ENCODE measurements at places on chromosomes 7 and 10.

DNA sequence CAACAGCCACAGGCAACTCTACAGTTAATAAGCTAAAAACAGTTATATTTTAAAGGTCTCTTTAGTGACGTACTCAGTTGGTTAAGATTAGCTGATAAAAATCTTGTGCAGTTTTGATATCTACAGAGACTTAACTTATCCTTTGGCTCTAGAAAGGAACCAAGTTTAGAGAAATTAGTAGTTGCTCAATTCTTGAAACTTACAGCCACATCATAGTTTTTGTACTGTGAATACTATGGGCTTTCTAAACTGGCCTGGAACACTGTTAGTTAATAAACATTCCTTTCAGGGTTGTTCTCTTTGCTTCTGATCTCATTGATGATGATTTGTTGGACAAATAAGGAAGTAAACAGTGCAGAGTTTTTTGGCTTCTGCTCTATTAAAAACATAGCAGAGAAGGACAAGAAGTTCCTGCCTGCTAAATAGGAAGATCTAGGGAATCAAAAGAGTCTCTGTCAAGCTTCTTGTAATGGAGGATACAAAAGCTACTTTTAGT, 73.1 kb downstream of the MKLN1 start:
- no peak for DNase-seq

DNA sequence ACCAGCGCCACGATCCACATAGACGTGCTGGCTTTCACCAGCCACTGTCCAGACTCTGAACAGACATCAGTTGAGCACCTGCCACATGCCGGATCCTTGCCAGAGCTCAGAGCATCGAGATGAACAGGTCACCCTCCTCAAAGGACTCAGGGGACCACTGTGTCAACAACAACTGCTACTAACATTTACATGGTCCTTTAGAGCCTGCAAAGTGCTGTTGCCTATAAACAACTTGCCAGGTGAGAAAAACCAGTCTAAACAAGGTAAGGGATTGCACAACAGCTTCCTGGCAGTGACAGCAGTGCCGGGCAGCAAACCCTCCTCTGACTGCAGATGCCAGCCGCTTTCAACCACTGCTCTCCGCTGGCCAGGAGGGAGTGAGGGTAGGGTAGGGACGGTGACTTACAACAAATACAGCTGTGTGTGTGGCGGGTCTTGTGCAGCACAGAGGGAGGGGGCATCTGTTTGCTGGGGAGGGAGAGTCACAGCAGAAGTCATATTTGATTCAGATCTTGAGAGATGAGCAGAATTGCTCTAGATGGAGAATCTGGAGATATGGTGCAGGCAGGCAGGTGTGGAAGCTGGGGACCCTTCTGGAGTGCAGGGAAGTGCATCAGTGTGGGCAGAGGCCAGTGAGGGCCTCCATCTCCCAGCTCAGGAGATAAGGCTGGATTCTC, 32.8 kb upstream of the RHEB start:
- no peak for DNase-seq

DNA sequence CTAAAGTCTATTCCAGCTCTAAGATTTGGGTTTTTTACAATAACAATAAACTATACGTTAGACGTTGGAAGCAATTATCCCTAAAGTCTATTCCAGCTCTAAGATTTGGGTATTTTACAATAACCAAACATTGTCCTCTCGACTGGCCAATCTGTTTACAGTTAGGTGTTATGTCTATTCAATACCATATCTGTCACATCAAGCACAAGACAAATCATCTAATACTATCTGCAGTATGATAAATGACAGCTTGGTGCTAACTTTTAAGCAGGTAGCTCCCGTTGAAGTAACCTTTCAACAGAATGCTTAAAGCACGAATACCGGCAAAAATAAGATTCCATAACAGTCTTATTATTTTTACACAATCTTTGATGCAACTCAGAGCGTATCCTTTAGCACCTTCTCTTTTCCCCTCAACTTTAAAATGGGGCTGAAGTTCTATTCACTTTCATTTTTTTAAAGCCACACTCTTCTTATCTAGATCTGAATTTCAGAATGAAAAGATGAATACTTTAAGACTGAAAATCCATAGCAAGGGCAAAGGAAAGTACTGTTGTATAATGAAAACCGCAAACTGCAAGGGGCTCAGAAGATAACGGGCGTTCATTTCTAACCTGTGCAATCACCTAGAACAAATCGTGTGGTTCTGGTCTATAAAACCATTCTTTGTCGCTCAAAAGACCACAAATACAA, 925 bp downstream of the H2AZ2 start:
- DNase-seq, result no peak

DNA sequence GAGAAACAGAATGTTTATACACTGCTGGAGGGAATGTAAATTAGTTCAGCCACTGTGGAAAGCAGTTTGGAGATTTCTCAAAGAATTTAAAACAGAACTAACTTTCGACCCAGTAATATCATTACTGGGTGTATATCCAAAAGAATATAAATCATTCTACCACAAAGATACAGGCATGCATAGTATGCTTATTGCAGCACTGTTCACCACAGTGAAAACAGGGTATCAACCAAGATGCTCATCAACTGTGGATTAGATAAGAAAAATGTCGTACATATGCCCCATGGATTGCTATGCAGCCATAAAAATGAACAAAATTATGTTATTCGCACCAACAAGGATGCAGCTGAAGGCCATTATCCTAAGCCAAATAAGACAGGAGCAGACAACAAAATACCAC, 343.1 kb upstream of the KCND2 start:
- DNase-seq, result no peak

GRCh38 chr7:16556359-16556758, 29.7 kb downstream of the LRRC72 start:
- no peak for DNase-seq

- no peak for DNase-seq
These were observed 208.1 kb upstream of the PLXNA4 start for GRCh38 chr7:132784406-132784805.

GRCh38 chr10:100186253-100187212, 704 bp upstream of the ERLIN1 start:
- DNase-seq, result peak; percentile 6

DNA sequence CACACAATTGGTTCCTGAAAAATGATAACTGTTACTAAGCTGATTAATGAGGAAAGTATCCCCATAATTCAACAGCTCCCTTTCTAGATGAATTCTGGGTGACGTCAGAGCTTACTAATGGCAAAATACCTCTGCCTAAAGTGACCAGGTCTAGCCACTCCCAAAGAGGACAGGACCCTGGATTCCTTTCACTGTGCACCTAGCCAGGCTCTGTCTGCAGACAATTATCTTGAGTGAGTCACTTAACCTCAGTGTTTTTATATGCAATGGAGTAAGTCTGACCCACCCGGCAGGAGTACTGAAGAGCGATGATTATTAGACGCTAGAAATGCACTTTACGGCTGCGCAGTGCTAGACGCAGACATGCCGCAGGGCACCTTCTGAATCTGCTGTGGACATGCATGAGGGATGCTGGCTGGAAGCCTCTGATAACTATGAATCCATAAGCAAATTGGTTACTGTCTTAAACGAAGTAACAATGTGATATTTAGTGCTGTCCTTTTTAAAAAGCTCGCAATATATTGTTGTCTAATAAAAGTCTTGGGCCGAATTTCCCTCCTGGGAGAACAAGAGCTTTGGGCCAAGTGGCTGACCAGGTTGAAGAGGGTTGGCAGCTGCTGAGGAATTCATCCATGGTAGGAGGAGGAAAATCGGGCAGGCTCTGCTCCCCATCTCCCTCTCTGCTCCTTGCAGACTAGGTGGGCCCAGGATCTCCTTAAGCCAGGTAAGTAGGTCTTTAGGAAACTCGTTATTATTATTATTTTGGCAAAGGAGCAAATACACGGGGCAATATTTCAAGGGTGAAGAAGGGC, 4.6 kb upstream of the INPP5A start:
- no peak for DNase-seq

DNA sequence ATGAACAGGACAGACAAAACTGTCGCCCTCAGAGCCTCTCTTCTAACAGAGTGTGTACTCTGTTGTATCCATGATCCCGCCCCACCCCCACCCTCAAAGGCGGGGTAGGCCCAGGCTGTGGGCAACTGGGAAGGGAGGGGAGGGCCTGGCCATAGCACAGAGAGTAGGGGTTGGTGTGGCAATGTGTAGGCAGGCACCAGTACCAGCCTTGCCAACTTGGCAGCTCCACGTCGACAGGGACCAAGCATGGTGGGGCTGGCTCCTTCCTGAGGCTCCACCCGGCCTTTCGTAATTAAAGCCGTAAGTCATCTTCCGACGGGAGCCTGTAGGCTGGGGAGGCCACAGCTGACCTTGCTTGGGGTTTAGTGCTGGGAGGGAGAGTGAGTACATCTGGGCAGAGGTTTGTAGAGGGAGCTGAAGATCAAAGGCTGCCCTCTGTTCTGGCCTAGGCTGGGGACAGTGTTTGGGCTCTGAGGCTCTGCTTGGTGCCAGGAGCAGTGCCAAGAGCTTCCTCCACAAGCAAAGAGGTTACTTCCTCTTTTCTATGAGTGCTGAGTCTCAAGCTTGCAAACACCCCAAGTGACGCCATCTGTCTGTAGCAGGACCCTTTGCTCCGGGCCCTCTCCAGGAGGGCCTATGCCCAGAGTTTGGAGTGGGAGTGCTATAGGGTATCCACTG, 121.6 kb downstream of the C10orf105 start:
- DNase-seq, result no peak

- no peak for DNase-seq
These were observed 66.5 kb downstream of the VWA2 start for GRCh38 chr10:114305521-114305925.

DNA sequence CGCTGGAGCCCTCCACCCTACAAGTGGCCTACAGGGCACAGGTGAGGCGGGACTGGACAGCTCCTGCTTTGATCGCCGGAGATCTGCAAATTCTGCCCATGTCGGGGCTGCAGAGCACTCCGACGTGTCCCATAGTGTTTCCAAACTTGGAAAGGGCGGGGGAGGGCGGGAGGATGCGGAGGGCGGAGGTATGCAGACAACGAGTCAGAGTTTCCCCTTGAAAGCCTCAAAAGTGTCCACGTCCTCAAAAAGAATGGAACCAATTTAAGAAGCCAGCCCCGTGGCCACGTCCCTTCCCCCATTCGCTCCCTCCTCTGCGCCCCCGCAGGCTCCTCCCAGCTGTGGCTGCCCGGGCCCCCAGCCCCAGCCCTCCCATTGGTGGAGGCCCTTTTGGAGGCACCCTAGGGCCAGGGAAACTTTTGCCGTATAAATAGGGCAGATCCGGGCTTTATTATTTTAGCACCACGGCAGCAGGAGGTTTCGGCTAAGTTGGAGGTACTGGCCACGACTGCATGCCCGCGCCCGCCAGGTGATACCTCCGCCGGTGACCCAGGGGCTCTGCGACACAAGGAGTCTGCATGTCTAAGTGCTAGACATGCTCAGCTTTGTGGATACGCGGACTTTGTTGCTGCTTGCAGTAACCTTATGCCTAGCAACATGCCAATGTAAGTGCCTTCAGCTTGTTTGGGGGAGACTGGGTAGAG, at the start of gene COL1A2:
Gene COL1A2 (plus strand): TSS at position 459 of the 704 bp plus-strand sequence. CDS start 137 bp downstream, at position 596.
- DNase-seq, result no peak

GRCh38 chr7:130292682-130293257, at the start of gene CPA4:
Gene CPA4 (plus strand): TSS chr7:130293161. CDS start chr7:130293181, 20 bp downstream.
- DNase-seq, result peak; percentile 71

- DNase-seq, result no peak
These were observed 37.6 kb downstream of the GET4 start for GRCh38 chr7:913736-914520.

DNA sequence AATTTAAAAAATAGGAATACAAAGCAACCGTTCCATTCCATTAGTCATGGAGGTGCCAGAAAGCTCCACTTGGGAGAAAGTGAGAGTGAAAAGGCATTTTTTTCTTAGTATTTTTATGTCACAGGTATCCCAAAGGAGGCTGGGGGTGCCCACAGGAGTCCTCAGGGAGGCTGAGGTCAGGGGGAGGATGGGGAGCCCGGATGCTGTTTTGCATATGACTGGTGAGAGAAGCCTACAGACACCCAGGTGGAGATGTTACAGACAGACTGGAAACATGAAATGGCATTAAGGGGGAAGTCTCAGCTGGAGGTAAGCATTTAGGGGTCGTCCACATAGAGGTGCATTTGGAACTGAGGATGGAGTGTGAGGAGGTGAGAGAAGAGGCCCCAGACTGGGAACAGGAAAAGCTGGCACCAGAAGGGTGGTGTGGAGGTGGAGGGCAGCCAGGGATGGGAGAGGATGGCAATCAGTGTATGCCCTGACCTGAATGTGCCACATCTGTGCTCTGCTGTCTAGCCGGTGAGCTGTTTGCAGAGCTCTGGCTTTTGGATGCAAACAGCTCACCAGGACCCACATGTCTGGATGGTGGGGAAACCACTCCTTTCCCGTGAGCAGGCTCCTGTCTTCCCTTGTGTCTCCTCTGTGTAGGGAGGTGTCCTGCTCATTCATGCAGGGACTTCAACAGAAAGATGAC, 101.1 kb downstream of the RAMP3 start:
- no peak for DNase-seq

GRCh38 chr10:30039567-30039966, 19.8 kb downstream of the JCAD start:
- DNase-seq, result no peak

DNA sequence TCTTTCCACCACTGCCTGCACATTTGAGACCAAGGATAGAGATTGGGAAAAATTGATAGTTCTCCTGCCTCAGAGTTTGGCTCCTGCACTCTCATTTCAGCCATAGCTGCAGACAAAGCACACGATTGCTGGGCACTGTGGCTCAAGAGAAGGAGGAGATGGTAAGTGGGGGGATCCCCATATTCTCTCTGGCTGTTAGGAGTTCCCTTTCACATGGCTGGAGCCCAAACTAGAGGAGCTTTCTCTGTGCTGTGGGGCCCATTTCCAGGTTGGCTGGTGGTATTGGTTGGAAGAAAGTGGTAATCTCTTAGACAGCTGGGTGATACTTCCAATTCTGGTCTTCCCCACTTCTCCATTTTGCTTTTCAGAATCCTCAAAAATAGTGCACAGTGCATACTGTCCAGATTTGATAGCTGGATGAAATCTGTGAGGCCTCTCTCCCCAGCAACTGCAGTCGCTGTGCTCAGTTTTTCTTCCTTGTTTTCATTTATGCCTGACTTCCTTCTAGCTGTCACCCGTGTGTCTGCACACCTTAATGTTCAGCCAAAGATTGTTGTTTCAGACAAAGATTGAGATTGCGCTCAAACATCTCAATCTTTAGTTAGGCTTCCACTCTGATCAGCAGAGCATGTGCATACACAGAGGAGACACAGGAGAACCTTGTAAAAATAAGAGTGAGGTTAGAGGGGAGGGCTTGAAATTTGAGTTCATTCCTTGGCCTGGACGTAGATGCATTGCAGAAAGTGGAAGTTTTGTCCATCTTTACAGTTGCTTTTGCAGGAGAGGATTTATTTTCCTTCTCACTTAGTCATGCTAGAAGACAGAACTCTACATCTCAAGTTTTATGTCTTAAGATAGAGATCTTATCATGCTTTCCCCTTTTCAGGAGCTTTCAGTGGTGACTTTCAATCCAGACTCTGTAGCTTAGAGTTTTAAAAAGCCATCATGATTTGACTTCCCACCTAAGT, 28.6 kb downstream of the RABGEF1 start:
- DNase-seq, result no peak

GRCh38 chr10:34219753-34220548, 595.1 kb downstream of the PARD3 start:
- DNase-seq, result no peak

DNA sequence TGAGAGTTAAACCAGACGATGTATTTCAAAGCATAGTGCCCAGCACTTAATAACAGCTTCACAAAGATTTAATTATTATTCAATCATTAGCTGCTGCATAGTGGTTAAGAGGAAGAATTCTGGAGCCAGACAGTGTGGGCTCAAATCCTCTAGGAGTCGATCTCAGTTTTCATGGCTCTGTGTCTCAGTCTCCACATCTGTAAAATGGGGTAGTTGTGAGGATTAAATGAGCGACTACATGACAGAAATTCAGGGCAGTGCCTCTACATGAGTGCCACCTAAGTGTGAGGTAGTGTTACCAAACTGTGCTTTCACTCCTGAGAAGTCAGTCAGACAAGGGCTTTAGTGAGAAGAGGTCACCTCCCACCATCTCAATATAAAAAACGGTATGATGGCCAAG, 81.7 kb upstream of the FGFR2 start:
- no peak for DNase-seq

Data from COLO829 (cell line).